ENCODE measurements at places on chromosomes 3 and 15.

GRCh38 chr3:25557694-25558093 lies 107.0 kb downstream of the TOP2B start:
- no peak for DNase-seq

GRCh38 chr3:114858329-114858728 lies 288.8 kb downstream of the ZBTB20 start:
- no peak for DNase-seq

DNA sequence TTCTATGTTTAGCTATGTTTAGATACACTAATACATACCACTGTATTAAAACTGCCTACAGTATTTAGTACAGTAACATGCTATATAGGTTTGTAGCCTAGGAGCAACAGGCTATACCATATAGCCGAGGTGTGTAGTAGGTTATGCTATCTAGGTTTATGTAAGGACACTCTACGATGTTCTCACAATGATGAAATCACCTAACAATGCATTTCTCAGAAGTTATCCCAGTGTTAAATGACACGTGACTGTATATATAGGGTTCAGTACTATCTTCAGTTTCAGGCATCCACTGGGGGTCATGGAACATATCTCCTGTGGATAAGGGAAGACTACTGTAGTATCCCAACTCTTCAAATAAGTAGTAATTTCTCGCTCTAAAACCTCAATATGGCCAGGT lies 97.4 kb downstream of the TMCC1 start:
- DNase-seq, result no peak

DNA sequence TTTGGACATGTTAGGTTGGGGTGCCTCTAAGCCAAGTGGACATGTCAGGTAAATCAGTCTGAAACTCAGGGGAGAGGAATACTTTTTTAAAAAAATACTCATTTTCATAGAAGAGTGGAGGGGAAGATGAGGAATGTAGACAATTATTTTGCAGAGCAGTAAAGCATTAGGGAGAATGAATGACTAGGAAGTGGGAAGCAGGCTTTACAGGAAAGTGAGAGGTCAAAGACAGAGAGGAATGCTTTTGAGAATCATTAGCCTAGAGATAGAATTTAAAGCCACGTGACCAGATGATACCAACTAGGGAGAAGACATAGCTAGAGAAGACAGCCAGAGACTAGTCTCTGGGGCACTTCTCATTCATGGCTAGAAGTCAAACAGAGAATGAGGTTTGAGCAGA lies 91.0 kb downstream of the RAD18 start:
- no peak for DNase-seq

- peak; percentile 3 for DNase-seq
Measured at GRCh38 chr3:48408823-48409281, 21.0 kb downstream of the PLXNB1 start.

- no peak for DNase-seq
Measured at GRCh38 chr15:48493763-48494225, 151.7 kb downstream of the FBN1 start.

DNA sequence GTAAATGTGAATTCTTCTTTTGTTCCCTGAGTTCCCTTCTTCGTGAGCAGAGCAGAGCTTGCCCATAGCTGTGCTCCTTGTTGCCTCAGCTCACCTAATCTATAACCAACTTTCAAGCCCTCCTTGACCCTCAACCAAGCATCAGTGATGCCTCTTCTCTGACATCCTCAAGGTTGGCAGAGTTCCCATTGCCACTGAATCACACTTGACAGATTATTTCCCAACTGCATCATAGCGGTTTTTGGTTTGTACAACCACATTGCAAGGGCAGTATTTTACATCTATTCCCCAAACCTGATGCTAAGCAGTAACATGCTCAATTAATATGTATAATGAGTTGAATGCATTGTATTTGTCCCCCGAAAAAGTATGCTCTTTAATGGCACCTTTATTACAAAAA lies 133.0 kb upstream of the SNTN start:
- no peak for DNase-seq

DNA sequence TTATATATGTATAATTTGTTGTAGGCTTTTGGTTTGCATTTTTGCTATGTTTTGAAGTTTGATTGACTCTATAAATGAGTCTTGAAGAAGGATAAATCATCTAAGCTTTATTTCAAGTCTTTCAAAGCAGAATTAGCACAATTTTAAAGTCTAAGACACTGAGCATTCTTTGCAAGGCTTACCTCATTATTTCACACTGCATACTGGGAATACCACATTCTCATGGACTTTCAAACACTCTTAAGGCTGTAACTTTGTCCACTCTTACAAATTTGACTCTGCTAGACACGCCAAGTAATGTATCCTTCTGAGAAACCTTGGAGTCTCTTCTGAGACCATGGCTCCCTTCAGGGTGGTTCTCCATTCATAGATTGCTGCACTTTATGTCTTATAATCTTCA lies 281.3 kb upstream of the COL8A1 start:
- no peak for DNase-seq

DNA sequence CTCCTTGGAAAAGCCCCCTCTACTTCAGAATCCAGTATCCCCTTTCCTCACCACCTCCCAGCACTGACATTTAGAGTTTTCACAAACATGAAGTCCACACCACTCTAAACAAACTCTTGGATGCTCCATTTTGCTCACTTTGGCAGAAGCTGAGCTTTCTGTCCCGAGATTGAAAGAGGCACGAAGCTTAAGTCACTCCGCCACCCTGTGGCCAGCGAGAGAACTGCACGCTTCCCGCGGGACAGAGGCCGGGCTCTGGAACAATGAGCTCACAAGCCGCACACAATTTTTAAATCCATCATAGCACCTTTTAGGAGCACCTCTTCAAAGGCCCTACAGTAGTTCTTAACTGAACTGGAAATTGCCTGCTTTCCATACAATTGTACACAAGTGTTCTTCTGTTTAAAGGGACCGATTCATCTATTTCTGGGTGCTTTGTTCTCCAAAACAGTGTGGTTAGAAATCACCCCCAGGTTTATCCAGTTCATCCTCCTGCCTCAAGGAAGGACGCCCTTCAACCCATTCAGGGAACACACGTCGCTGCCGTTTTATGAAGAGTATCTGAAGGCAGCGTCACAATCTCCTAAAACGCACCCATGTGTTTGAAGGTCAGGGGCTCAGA lies 226.1 kb downstream of the VPS13C start:
- peak; percentile 80 for DNase-seq

DNA sequence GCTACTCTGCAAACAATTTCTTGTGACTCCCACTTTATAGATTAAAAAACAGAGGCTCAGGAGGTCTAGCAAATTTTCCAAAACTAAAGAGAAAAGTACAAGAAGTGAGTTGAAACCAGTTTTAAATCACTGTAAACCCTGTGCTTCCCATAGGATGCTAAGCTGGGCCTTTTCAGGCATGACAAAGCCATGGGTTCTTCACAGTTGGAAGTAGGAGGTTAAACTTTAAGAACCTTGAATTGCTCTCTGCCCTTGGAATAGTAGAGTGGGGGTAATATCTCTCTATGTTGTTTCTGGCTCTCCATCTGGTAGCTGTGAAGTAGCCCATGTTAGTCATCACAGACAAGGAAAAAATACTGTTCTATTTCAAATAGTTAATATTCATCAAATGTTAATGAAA lies 193.6 kb upstream of the SATB1 start:
- DNase-seq, result no peak

Data from stimulated activated CD4-positive, alpha-beta T cell treated with anti-CD3 and anti-CD28 coated beads, Interleukin-15, amount 100 ng/mL, for 24 hours (primary cell).